ENCODE measurements at places on chromosomes 13 and 19. TPM values are rescaled to one million over a fixed set of nuclear protein-coding genes. Genes with fewer than 3 reads are reported as not detected.

Gene DOCK9
- polyA plus RNA-seq: 4.8 TPM

Gene CAPN12
- polyA plus RNA-seq: 0.99 TPM

Gene PCDH9
- 2.4 TPM for polyA plus RNA-seq

Gene RNF225
- polyA plus RNA-seq: not detected

Gene ZNF230
- polyA plus RNA-seq: 1.5 TPM

Gene HOMER3
- polyA plus RNA-seq: 84.5 TPM

Gene ADAMTS10
- polyA plus RNA-seq: 11.5 TPM

Gene PNMA8A
- 0.77 TPM for polyA plus RNA-seq

Gene LIPE
- 5.4 TPM for polyA plus RNA-seq

Gene LHFPL6
- polyA plus RNA-seq: 35.1 TPM

Gene USF2
- 65.6 TPM for polyA plus RNA-seq

Gene ZSWIM4
- 7.6 TPM for polyA plus RNA-seq

Gene C1QTNF9
- polyA plus RNA-seq: 0.22 TPM

Gene C19orf73
- polyA plus RNA-seq: 1.2 TPM

Gene WDR62
- polyA plus RNA-seq: 7.0 TPM

Gene KCNK6
- polyA plus RNA-seq: 3.9 TPM

Measured in IMR-90 (cell line).